ENCODE measurements at places on chromosomes 2 and 18. TPM values are rescaled to one million over a fixed set of nuclear protein-coding genes. Genes with fewer than 3 reads are reported as not detected.

- DNase-seq, result no peak
These were observed 15.0 kb upstream of the EIF2AK3 start for GRCh38 chr2:88642278-88642677.

- DNase-seq, result no peak
These were observed 14.8 kb upstream of the SLC38A11 start for GRCh38 chr2:164969909-164970690.

DNA sequence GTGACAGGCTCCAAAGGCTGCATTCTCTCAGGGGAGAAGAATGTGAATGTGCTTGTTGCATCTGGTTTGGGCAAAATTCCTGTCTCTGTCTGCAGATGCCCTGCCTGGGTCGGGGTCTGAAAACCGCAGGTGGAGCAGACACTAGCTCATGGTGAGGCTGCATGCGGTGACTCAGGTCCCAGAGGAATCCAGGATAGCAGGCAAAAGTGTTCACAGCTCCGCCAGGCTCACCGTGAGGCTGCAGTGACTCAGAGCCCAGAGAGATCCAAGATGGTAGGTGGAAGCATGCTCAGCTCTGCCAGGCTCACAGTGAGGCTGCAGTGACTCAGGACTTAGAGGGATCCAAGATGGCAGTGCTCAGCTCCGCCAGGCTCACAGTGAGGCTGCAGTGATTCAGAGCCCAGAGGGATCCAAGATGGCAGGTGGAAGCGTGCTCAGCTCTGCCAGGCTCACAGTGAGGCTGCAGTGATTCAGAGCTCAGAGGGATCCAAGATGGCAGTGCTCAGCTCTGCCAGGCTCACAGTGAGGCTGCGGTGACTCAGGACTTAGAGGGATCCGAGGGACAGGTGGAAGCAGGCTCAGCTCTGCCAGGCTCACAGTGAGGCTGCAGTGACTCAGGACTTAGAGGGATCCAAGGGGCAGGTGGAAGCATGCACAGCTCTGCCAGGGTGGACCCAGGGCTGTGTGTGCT is 200.5 kb downstream of the ACKR3 start:
- no peak for DNase-seq

GRCh38 chr2:234425639-234426603 is 71.0 kb downstream of the ARL4C start:
- no peak for DNase-seq

DNA sequence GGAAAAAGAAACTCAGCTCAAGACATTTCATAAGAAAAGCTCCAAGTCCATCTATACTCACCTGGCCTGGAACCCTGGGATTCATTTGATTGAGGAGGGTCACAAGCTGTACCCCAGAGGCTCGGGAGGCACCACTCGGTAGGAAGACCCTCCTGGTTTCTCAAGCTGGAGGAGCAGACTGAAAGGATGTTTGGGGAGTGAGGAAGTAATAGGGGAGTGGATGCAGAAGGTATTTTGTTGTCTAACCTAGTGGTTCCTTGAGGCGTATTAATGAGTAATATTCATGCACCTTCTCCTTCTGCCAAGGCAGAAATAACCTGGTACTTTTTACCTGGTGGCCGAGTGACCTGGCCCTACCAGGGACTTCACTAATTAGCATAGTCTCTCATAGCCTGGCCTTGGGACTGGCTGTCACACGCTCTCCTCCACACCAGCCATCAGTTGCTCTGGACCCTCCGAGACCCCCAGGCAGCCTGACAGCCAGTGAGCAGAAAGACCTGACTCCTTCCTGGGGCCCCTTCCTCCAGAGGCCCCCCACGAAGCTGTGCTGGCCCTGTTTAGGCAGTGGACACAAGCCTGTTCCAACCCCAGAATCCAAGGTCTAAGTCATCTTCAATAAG is 161.4 kb downstream of the BCL2 start:
- no peak for DNase-seq

The NT5C1B gene
- not detected for total RNA-seq

The LYPD6B gene
- total RNA-seq, result not detected

DNA sequence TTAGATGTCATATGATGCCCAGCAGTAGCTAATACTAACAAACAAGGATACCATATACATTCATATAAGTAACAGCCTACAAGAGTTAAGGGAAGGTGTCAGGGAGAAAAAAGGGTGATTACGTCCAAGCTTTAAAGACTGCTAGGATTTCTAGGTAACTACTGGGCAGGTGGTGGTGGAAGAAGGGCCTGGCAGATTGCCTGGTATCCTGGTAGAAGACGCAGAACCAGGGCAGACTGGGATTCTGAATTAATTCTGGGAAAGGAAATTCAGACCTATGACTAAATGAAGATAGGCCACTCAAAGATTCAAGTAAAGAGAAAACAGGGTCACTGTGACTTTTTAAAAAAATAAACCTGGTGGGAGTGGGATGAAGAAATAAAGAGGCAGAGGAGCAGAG is 31.9 kb downstream of the NDUFA10 start:
- no peak for DNase-seq

GRCh38 chr18:22691946-22692710 is 241.0 kb upstream of the RBBP8 start:
- no peak for DNase-seq

GRCh38 chr2:217107480-217107879 is 247.6 kb upstream of the TNP1 start:
- no peak for DNase-seq

DNA sequence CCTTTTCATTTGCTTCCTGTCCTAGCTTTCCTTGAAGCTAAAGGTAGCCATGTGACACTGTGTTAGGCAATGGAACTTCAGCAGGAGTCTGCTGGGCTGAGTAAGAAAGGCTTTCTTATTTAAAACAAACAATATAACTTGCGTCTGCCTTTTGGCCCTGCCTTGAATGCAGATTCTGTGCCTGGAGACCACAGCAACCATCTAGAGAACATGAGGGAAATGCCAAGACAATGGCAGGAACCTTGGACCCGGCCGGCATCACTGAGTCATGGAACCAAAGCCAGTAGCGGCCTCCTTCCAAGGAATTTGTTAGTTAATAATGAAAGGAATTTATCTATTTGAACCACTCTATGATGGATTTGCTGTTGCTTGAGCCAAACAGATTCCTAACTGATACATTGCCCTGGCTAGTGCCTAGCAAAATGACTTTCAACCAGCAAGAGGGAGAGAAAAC is 207.5 kb upstream of the EPHA4 start:
- DNase-seq, result no peak

DNA sequence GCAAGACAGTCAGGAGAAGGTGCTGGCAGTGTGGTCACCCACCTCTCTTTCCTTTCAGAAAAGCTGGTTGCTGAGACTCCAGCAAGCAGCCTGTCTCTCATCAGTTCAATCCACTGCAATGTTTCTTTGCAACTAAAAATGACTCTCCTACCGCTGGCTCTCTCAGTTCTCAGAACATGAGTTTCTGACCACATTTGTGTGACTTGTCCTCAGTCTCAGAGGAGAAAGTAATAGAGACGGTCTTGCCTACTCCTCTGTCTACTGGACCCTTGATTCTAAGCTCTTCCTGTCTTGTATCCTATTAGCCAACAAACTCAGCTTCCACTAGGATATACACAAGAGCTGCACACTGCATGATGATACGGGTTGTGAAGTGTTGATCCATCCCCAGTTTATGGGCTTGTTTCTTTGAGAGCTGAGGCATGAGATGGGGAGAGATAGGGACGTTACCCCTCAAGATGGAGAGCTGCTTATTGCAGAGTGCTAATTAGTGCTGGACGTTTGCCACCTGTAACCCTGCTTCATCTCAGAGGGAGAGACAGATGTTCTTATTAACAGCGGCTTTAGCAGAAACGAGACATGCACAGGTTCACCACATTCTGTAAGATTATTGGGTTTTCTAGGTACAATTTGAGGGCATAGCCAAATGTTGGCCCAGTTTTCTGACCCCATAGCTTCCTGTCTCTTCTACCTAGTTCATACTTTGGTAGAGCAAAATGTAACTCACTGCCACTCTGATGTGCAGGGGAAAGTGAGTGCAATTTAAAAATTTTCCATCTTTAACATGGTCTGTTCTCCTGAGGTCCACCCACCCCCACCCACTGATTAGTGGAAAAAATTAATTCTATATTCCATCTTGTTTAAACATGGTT is 32.4 kb upstream of the YWHAQ start:
- no peak for DNase-seq

GRCh38 chr2:99066075-99066958 is 75.2 kb upstream of the C2orf15 start:
- DNase-seq, result peak; percentile 76

- DNase-seq, result no peak
These were observed 657 bp upstream of the BIN1 start for GRCh38 chr2:127107622-127107999.

The CYBRD1 gene
- 45.6 TPM for total RNA-seq

DNA sequence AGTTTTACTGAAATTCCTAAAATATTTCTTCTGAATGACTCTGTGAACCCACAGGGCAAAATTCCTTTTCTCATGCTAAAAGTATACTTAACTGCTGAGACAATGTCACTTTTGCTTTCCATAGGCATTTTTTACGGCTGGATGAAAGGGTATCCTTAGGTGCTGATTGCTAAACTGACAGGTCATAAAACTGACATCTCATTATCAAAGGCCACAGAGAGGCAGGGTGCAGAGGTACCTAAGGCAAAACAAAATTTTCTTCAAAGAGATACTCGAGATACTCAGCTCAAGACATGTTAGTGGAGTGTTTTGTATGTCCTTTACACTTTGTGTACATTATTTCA is 62.0 kb upstream of the WDR75 start:
- DNase-seq, result no peak

GRCh38 chr2:128455721-128456050 is 137.0 kb upstream of the HS6ST1 start:
- no peak for DNase-seq

The B3GNT7 gene
- 21.5 TPM for total RNA-seq

The EHBP1 gene
- 49.0 TPM for total RNA-seq

All from SK-MEL-5 (cell line).